Pancreas (tissue), 10 donors: ENCODE measurements at places on chromosomes 12 and 14. TPM values are rescaled to one million over a fixed set of nuclear protein-coding genes. Genes with fewer than 3 reads are reported as not detected.

TMEM132D gene
- total RNA-seq = 0.22 TPM

ZBTB42 gene
- 7.8 TPM for total RNA-seq

KCNC2 gene
- not detected for total RNA-seq

DNA sequence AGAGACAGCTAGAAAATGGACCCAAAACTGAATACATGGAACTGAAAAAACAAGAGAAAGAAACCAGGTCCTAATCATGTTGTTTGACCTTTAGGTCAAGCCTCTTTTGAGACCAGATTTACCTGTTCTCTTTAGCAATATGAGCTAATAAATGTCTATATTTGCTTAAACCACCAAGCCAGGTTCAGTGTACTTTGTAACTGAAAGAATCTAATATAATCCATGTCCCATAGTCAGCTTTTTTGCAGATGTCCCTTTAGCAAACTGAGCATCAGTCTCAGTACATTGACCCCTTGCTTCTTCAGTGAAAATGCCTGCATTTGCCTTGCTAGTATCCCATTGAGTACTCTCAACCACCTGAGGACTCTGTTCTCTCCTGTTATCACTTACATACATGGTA lies 61.7 kb downstream of the PLCZ1 start:
- no peaks in the 10 kb centered on the region for H3K36me3 ChIP-seq
- no peaks in the 10 kb centered on the region for H3K27me3 ChIP-seq
- H3K4me3 ChIP-seq = no peak overlapping the region
- no peak for DNase-seq

DNA sequence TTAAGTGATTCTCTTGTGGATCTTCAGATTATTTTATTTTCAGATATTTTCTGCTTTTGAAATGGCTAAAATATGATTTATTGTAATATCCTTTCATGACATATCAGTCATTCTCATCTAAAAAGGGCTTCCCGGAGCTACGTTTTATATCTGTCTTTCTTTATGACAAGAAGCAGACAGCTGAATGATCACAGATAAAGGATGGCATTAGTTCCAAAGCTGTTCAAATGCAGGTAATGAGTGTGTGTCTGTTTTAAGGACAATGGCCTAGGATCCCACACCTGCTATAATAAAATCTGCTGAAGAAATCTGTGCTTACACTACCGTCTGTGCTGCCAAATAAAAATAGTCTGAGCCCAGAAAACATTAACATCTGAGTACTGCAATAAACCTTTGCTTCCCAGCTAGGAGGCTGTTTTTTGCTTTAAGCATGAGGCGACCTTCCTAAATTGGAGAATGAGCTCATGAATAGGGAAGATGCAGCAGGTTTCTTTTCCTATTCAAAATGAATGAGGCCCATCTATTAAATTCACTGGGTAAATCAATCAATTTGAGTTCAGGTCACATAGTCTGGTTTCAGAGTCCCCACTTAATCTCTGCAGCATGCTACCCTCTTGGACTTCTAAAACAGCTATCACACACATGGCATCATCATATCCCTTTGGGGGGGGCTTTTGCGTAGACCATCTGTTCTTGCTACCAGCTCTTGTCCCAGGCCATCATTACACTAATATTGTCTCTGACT lies 498.5 kb downstream of the NELL2 start:
- no peak overlapping the region for H3K27ac ChIP-seq
- H3K36me3 ChIP-seq = no peaks in the 10 kb centered on the region
- H3K4me1 ChIP-seq = no peaks in the 10 kb centered on the region
- H3K27me3 ChIP-seq = no peaks in the 10 kb centered on the region
- H3K4me3 ChIP-seq = no peak overlapping the region

DNA sequence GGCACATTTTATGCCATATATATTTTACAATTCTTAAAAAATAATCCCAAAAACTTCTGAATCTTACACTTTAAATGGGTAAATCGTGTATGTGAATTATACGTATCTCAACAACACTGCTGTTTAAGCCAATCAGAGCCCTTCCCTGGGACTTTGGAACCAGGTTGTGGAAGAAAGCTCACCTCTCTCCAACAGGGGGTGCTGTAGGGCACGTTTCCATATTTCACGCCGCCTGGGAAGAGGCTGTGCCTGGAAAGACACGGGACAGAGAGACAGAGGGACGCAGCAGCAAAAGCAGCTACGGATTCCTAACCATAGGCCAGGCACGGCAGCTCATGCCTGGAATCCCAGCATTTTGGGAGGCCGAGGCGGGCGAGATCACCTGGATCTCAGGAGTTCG lies 29.4 kb upstream of the FBRSL1 start:
- no peaks in the 10 kb centered on the region for H3K36me3 ChIP-seq
- H3K27me3 ChIP-seq = no peaks in the 10 kb centered on the region
- H3K27ac ChIP-seq = no peak overlapping the region
- no peaks in the 10 kb centered on the region for H3K4me1 ChIP-seq

GRCh38 chr12:100219328-100220109 lies 18.9 kb downstream of the ACTR6 start:
- DNase-seq = no peak
- no peaks in the 10 kb centered on the region for H3K36me3 ChIP-seq
- H3K4me3 ChIP-seq = no peak overlapping the region
- H3K27ac ChIP-seq = no peak overlapping the region

- peak overlapping the region; percentile 71 for H3K4me3 ChIP-seq
- DNase-seq = peak; percentile 24
- peaks cover 17% of the 10 kb centered on the region for H3K4me1 ChIP-seq
- H3K36me3 ChIP-seq = no peaks in the 10 kb centered on the region
- H3K27ac ChIP-seq = peak overlapping the region; percentile 91
These were observed 565 bp upstream of the KLHL42 start for GRCh38 chr12:27779416-27779919.
